Glutamatergic neuron (in vitro differentiated cells): ENCODE measurements at places on chromosomes 1 and 21. TPM values are rescaled to one million over a fixed set of nuclear protein-coding genes. Genes with fewer than 3 reads are reported as not detected.

DNA sequence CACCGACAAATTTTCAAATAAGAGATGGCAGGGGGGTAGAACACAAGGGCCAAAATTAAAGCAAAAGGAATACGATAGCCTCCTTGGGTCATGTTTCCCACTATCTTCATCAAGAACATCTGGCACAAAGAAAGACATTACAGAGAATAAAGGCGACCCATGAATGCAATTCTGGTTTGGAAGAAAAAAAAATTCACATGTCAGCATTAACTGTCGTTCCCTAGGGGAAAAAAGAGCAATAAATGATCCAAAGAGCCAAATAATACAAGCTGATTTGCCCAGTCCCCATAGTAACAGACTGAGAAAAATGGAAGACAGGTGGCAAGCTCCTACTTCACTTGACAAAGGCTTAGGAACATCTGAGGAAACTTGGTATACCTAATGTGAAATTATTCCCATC, 4.5 kb downstream of the STIL start:
- H3K27me3 ChIP-seq: peaks cover 5% of the 10 kb centered on the region
- DNase-seq: no peak
- peak overlapping the region; percentile 59 for H3K27ac ChIP-seq
- H3K4me3 ChIP-seq: no peak overlapping the region
- peaks cover 6% of the 10 kb centered on the region for H3K4me1 ChIP-seq

DNA sequence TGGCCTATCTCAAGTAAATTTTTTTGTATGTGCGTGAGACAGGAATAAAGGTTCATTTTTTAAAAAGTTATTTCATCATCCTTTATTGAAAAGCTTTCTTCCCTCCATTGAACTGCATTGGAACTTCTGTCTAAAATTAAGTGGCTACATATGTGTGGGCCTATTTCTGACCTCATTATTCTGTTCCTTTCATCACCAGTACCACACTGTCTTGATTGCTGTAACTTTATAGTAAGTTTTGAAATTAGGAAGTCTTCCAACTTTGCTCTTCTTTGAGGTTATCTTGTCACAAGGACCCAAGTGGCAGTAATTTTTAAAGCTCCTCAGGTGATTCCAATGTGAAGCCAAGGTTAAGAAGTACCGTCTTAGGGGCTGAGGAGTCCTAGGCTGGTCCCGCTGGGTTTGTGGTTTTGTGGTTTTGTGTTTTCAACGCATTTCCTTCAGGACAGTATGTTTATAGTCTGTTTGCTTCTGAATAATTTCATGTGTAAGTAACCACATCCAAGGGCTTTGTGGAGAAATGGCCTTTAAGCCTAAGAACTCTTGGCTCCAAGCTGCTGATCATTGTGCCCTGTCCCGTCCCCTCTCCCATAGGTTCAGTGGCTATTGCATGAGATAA, 12.4 kb upstream of the SCAF4 start:
- H3K4me1 ChIP-seq: no peaks in the 10 kb centered on the region
- peaks cover 5% of the 10 kb centered on the region for H3K27me3 ChIP-seq
- no peak overlapping the region for H3K27ac ChIP-seq
- no peak for DNase-seq
- H3K4me3 ChIP-seq: no peak overlapping the region
- H3K36me3 ChIP-seq: peaks cover 7% of the 10 kb centered on the region

- no peaks in the 10 kb centered on the region for H3K4me1 ChIP-seq
- no peak for DNase-seq
- H3K27me3 ChIP-seq: peaks cover 2% of the 10 kb centered on the region
- H3K36me3 ChIP-seq: peaks cover 27% of the 10 kb centered on the region
- no peak overlapping the region for H3K4me3 ChIP-seq
- H3K27ac ChIP-seq: no peak overlapping the region
These were observed 102.7 kb upstream of the C21orf91 start for GRCh38 chr21:17921579-17922530.

DNA sequence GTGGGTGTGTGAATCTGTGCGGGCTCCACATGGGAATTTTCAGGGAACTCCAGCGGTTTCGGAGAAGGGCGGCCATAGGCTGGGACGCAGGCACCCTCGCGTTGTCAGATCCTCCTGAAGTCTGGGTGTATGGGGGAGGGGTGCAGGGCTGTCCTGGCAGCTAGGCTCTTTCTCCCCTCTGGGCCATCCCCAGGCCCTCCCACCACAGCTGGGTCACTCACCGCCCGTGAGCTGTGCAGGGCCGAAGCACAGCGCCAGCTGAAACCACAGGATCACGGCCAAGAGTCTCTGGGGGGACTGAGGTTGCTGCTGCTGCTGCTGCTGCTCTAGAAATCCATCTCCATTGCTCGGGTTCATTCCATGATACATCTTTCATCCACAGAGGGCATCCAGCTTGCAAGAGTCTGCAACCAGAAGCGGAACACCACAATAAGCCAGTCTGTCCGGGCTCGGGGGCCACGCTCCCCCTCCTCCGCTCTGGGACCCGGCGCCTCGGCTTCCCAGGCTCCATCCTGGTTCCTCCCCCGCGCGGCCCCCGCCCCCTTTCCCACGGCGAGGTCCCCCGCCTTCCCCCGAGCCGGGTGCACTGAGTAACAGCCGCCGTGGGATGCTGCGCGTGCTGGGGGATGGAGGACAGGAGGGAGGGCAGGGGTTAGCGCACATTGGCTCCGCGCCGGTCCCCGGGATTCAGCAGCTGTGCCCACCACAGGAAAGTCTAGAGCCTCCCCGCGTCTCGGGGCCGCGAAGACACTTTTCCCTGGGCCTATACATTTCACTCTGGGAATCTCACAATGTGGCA, 720 bp downstream of the SUSD4 start:
- peaks cover 4% of the 10 kb centered on the region for H3K36me3 ChIP-seq
- H3K27ac ChIP-seq: peak overlapping the region; percentile 22
- H3K4me1 ChIP-seq: peaks cover 6% of the 10 kb centered on the region
- peaks cover 14% of the 10 kb centered on the region for H3K27me3 ChIP-seq
- peak overlapping the region; percentile 88 for H3K4me3 ChIP-seq

DNA sequence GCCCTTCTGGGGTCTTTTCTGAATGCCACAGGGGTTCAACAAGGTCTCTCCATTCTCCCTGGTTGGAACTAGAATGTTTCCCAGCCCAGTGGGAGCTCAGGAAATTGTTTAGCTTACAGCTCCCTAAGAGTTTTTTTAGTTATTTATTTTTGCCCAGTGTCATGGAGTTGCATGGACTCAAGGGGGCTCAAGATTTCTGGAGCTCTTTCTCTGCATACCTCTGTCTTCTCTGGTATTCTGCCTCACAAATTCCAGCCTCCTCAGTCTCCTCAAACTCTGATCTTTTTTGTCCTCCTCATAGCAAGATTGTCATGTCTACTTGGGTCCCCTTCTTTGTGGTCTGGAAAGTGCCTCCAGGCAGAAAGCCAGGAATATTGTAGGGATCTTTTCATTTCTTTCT, 15.9 kb upstream of the PPP2R5A start:
- H3K27ac ChIP-seq: no peak overlapping the region
- H3K4me3 ChIP-seq: no peak overlapping the region
- H3K27me3 ChIP-seq: no peaks in the 10 kb centered on the region
- H3K36me3 ChIP-seq: no peaks in the 10 kb centered on the region

DNA sequence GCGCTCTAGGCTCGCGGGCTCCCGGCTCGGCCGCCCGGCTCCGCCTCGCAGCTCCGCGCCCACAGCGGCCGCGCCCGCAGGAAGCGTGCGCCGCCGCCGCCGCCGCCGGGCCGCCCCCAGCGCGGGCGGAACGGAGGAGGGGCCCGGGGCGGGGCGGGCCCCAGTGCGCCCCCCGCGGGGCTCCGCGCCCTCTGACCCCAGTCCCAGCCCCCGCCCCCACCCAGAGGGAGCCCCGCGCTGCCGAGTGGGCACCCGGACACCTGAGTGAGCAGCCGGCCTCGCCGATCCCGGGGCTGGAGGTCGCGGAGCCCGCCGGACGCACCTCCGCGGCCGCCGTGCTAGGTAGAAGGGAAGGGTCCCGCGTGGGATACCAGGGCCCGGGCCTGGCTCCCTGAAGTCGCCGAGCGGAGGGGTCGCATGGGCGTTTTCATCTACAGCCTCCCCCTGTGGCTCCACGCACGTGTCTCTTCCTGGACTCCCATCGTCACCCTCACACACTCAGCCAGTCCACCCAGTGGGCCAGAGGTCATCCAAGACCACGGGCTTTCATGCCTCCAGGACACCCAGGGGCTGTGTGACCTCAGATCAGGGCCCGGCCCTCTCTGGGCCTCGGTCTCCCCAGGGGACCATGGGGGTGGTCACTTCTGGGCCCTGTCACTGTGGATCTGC, at the start of gene SDC3:
SDC3 (minus strand) TSS at position 63 of the 669 bp plus-strand sequence. CDS start 172 bp downstream, outside the sequence.
- no peaks in the 10 kb centered on the region for H3K36me3 ChIP-seq
- H3K4me3 ChIP-seq: peak within 1 kb of the TSS; percentile 92
- DNase-seq: no peak
- peaks cover 16% of the 10 kb centered on the region for H3K27me3 ChIP-seq
- H3K27ac ChIP-seq: peak within 1 kb of the TSS; percentile 86

GRCh38 chr1:117366177-117367045, 838 bp upstream of the MAN1A2 start:
- no peaks in the 10 kb centered on the region for H3K36me3 ChIP-seq
- peaks cover 12% of the 10 kb centered on the region for H3K27me3 ChIP-seq
- H3K4me1 ChIP-seq: peaks cover 24% of the 10 kb centered on the region
- peak; percentile 91 for DNase-seq
- peak overlapping the region; percentile 99 for H3K27ac ChIP-seq

GRCh38 chr1:36482724-36483388, at the start of gene CSF3R:
Gene CSF3R (minus strand): TSS chr1:36482913. CDS start chr1:36479496, 3,417 bp downstream.
- DNase-seq: no peak
- H3K4me3 ChIP-seq: no peak within 1 kb of the TSS
- H3K4me1 ChIP-seq: peaks cover 6% of the 10 kb centered on the region
- peak within 1 kb of the TSS; percentile 15 for H3K27ac ChIP-seq

DNA sequence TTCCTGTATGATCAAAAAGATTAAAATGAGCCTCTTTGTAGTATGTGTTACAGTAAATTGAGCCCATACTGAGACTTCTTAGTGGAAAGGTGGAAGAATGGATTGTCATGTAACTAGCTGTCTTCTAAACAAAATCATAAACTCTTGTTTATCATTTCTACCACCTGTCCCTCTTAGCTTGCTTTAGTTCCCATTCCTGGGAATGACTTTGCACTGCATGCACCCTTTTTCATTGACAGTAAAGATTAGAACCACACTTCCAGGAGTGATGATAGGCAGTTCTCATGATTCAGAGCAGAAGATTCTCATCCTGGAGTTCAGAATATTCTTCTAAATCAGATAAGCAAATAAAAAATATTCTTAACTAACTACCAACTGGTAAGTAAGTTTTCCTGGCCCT, 28.0 kb downstream of the DENND2D start:
- no peak overlapping the region for H3K4me3 ChIP-seq
- no peak for DNase-seq
- H3K27ac ChIP-seq: no peak overlapping the region

GRCh38 chr1:93328809-93329760, 16.6 kb upstream of the DR1 start:
- no peaks in the 10 kb centered on the region for H3K36me3 ChIP-seq
- H3K27ac ChIP-seq: peak overlapping the region; percentile 69
- peaks cover 2% of the 10 kb centered on the region for H3K27me3 ChIP-seq
- DNase-seq: no peak
- H3K4me3 ChIP-seq: peak overlapping the region; percentile 6
- H3K4me1 ChIP-seq: peaks cover 23% of the 10 kb centered on the region

GRCh38 chr1:203547147-203547546, 53.2 kb downstream of the OPTC start:
- no peak overlapping the region for H3K27ac ChIP-seq
- no peak for DNase-seq

GRCh38 chr1:6483017-6483760, 8.3 kb downstream of the PLEKHG5 start:
- no peaks in the 10 kb centered on the region for H3K36me3 ChIP-seq
- peaks cover 5% of the 10 kb centered on the region for H3K27me3 ChIP-seq
- no peak for DNase-seq

DNA sequence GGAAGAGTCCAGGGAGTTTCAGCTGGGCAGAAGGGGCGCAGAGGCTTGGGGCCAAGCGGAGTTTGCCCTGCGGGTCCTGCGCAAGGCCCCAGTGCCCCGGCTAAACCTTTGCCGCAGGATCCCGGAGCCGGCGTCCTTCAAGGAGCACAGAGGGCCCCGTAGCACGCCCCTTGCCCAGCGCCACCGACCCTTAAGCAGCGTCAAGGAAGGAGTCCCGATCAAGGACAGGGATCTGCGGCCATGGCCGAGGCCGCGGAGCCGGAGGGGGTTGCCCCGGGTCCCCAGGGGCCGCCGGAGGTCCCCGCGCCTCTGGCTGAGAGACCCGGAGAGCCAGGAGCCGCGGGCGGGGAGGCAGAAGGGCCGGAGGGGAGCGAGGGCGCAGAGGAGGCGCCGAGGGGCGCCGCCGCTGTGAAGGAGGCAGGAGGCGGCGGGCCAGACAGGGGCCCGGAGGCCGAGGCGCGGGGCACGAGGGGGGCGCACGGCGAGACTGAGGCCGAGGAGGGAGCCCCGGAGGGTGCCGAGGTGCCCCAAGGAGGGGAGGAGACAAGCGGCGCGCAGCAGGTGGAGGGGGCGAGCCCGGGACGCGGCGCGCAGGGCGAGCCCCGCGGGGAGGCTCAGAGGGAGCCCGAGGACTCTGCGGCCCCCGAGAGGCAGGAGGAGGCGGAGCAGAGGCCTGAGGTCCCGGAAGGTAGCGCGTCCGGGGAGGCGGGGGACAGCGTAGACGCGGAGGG, 520 bp downstream of the CLIC6 start:
- H3K36me3 ChIP-seq: peaks cover 5% of the 10 kb centered on the region
- H3K27ac ChIP-seq: no peak overlapping the region
- peaks cover 22% of the 10 kb centered on the region for H3K27me3 ChIP-seq
- H3K4me3 ChIP-seq: peak overlapping the region; percentile 70

DNA sequence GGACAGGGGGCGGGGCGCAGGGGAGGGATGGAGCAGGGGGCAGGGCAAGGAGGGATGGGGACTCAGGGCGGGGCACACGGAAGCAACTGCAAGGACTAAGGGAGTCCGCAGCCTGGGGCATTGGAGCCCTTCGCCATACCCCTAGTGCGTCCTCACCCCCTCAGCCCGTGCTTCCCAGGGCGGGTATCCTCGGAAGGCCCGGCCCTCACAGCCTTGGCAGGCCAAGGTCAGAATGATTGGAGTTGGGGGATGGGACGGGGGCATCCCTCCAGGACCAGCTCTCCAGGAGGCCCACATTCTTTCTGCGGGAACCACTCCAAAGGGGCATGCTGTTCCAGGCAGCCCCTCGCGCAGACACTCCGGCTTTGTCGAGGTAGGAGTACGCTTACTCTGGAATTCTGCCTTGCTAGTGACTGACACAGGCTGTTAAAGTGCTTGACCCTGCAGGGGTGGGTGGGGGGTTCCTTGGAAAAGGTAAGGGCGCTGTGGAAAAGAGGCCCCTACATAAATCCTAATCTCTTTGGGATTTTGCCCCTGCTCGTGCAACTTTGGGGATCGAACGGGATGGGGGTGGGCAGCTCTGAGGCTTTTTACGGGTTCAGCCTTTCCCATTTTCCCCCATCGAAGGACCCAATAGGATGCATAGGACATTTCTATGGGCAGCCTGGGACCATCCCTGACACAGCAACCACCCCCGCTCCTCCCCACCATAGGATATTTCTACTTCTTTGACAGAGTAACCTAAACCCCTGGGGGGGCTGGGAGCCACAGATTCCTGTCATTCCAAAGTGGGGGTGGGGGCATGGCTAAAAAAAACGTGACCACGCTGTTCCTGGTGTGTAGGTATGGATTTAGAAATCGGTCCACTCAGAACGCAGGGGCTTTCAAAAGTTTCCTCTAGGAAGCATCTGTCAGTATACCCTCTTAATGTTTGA, 738 bp upstream of the TRIM11 start:
- no peak overlapping the region for H3K27ac ChIP-seq
- H3K27me3 ChIP-seq: peaks cover 4% of the 10 kb centered on the region
- no peak for DNase-seq
- peaks cover 11% of the 10 kb centered on the region for H3K4me1 ChIP-seq

FHAD1 gene
- not detected for total RNA-seq

RAB25 gene
- total RNA-seq: not detected

AVPR1B gene
- total RNA-seq: not detected

RHBDL2 gene
- not detected for total RNA-seq

KIF17 gene
- 1.6 TPM for total RNA-seq
